ENCODE measurements at places on chromosomes 12 and 14.

DNA sequence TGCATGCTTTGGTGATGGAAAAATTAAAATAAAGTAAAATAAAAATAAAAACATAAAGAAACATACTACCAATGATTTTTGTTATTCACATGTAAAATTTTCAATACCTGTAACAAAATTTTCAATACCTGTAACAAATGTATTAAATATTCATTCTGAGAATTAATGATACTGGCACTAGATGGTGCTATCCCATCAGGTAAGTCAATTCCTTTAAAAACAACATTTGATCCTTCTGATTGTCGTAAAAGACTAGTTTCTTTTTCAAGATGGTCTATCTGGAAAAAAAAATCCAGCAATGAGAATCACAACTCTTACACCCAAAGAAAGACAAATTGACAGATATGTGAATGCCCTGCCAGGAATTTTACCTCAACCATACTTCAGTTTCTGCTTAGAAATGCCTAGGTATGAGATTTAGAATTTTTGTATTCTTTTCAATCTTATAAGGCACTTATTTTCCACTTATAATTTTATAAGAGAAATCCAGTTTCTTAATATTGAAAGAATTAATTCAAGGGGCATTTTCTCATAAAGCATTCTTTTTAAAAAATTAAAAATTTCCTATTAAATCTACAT, 30.7 kb downstream of the CEP290 start:
- DNase-seq = peak; percentile 69

GRCh38 chr12:22802883-22803630, 178.1 kb downstream of the ETNK1 start:
- DNase-seq = peak; percentile 6

DNA sequence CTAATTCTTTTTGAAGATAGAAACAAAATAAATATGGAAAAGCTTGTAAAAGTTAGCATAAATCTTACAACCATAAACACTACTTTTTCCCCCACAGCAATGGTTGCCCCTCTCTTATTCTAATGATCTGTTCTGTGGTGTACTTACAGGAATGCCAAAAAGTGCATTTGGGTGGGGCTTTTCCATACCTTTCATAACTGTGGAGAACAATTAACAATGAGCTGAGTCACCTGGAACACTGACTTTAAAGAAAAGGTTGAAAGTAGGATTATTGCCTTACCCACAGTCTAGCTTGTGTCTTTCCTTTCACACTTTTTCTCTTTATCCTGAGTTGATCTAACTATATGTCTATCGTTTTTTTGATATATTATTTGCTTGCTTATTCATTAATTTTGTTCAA, 86.9 kb downstream of the TPH2 start:
- no peak for DNase-seq

- no peak for DNase-seq
These were observed 26.5 kb downstream of the PLEKHG3 start for GRCh38 chr14:64730681-64731080.

DNA sequence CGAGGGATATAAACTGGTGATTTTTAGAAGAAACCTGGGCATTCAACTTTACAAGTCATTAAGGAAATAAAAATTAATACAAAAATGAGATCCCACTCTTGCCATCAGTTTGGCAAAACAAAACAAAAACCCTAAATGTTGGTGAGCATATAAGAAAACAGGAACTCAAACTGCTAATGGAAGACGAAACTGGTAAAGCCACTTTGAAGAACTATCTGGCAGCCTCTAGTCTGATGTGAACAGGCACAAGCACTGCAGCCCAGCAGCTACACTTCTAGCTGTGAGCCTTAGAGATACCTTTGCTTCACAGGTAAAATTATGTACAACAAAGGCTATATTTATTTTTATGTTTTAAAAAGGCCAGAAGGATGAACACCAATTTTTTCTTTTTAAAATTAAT, 459.6 kb downstream of the ZFP36L1 start:
- DNase-seq = no peak

GRCh38 chr14:89504091-89504490, 87.1 kb upstream of the FOXN3 start:
- peak; percentile 48 for DNase-seq

DNA sequence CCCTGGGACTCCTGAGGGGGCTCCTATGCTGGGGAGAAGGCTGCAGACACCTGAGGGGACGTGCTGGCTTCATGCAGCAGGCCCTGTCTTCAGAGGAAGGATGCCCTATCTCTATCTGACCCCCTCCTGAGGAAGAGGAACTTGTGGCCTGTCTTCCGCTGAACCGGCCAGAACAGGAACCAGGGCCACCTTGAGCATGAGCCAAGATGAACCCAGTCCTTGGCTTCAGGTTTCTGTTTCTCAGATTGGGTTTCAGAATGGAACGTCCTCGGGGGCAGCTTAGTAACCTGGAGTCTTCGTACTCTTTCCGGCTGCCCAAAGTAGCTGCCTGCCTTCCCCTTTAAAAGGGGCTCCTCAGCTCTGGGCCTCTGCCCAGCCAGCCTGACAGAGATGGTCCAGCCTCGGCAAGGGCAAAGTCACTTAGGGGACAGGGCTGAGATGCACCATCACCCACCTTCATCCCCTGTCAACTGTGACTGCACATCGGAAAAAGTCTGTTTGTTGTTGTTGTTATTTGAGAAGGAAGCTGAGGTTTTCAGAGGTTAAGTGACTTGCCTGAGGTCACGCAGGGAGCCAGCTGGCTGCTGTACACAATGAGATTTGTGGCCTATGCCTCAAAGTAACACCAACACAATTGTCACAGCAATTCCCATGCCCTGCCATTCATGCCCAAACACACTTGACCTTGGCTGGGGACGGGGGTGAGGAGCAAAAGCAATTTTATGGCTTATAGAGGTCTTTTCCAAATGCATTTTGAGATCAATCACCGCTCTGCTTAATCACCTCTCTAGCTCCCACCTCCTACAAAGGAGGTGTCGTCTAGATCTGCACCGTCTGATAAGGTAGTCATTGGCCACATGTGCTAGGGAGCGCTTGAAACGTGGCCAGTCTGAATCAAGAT, 13.4 kb downstream of the ASB2 start:
- no peak for DNase-seq

DNA sequence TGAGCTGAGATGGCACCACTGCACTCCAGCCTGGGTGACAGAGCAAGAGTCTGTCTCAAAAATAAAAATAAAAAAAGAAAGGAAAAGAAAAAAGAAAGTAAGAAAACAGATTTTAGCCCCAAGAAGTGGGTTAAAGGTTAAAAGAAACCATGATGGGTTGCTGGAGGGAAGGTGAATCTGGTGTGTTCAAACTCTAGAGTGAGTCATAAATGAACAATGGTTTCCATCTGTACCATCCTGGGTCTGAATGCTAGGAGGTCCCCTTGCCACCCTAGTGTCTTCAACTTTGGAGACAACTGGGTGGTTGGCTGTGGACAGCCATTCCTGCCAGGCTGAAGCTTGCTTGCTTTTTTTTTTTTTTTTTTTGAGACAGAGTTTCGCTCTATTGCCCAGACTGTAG, 1.6 kb upstream of the RPS26 start:
- DNase-seq = no peak

DNA sequence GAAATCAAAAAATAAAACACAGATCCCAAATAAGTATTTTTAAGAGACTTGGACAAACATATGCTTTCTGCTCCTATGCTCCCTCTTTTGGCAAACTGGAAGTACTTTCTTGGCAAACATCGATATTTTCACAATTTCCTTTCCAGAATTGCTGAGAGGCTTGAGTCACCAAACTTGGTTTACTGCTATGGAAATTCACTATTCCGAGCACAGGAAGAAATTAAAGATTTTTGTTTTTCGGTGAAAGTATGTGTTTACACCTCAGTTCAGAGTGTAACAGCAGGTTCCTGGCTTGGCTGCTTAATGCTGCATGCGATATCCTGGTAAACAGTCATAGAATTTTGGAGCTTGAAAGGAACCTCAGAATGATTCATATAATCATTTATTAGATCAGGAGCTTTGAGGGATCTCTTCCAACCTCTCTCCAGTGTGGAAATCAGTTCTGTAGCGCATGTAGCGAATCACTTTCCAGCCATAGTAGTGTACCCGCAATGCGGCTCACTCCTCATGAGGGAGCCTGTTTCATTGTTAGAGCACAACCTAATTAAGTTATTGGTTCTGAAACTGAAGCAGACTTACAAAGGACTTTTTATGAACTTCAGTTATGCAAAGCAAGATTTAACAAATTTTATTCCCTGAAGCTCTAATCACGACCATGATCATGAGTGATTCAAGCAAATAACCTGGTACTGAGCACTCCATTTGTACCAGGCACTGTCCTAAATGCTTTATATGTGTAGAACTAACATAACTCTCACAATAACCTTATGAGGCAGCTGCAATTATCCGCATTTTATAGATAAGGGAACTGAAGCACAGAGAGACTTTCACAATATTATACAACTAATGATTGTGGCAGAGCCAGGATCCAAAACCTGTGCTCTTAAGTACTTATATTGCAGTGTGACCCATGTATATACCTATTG, 56.4 kb upstream of the ATP2A2 start:
- DNase-seq = peak; percentile 91

GRCh38 chr12:26273811-26274210, 78.4 kb downstream of the SSPN start:
- DNase-seq = no peak

DNA sequence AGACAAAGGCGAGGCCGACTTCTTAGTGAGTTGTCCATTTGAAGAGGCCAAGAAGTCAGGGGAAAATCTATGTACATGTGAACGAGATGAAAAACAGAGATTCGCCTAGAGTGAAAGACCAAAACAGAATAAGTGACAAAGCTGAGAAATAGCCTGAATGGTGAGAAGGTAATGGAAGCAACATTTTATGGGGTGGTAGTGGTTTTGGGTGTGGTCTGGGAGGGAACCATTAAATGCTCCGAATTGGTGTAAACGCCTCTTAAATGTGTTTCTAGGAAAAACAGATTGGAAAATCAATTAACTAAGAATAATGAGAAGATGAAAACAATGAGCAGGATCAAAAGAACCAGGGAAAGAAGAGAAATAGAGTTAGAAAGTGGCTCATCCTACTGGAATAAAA, 83.8 kb upstream of the MANSC4 start:
- DNase-seq = no peak

DNA sequence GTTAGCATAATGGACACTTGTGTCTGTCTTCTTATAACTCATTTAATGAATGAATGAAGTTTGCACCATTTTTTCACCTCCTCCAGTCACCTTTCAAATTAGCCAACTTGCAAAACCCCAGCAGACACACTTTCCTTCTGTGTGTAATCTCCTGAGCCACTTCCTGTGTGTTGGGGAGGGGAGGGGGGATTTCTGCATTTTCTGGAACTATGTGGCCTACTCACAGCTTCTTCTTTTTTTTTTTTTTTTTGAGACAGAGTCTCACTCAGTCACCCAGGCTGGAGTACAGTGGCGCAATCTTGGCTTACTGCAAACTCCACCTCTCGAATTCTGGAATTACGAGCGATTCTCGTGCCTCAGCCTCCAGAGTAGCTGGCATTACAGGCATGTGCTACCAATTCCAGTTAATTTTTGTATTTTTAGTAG, 4.1 kb upstream of the SERPINA1 start:
- DNase-seq = peak; percentile 84

DNA sequence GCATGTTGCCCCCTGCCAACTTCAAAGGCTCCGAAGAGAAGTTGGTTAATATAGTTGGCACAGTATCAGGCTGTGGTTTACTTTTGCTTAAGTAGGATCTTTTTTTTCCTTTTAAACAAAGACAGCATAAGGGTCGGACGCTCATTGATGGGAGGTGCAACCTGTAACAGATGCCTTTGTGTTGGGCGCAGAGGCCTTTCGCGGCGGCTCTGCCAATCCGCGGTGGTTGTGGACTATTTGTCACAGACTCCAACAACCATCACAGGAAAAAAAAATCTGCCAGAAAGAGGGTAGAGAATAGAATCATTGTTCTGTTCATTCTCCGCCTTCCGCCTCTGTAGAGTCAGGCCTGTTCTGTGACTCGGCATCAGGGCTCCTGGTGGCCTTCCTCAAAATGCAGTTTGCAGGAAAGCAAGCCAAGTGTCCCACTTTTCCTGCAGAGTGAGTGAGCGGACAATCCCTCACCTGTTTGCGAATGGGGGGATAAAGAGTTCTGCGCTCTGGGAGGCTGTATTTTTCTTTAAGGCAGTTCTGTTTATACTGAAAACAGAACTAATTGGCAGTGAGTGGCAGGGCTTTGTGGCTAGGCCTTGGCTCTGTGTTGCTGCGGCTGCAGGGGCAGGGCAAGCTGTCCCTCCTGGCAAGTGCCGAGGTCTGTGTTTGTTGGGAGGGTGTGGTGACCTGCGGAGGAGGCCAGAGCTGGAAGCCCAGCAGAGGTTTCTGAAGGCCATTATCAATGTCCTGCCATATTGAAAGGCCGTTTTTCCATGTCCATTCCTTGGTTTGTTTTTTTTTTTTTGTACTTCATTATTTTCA, 83.0 kb upstream of the PIWIL1 start:
- DNase-seq = no peak

DNA sequence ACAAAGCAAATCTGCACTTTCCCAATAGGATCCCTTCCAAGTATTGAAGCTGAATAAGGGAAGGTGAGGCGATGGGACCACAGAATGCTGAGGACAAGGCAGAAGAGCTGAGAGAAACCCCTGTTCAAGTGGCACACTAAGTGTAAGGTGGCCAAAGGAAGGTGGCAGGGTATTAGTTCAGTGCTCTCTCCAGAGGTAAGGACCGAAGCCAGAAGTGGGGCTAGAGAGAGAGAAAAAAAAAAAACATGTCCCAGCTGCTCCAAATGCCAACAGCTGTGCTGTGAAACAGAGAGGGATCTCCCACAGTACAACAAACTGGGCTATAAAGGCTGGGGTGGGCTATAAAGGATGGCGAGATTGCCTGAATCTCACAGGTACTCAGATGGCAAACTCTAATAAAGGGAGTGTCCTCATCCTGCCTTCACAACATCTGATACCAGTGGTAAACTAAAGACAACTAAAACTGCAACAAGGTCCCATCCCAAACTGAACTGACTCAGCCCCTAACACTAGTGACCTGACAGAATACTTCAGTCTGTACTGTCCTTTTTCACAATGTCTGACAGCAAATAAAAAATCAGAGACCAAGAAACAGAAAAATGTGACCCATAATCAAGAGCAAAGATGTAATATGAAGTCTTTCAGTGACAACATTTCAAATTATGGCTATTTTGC, 47.9 kb downstream of the CDK17 start:
- no peak for DNase-seq

DNA sequence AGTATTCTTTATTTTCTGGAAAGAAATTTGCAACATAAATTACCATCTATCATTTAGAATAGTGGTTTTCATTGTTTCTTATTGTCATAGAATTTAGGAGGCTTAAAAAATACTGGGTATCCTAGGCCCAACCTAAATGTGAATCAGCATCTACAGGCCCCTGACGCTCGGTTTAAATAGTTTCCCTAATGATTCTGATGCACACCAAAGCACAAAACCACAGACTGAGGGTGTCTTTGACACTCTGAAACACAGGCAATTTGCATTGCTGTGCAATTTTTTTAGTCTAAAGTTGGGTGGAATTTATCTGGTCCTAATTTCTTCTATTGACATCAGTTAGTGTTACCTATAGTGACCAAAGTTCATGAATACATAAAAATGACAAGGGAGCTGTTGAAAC, 87.6 kb upstream of the SSTR1 start:
- DNase-seq = no peak

- no peak for DNase-seq
These were observed 53.9 kb downstream of the ATF7 start for GRCh38 chr12:53572134-53572758.

Measured in AG10803 (cell line).